ENCODE measurements at places on chromosomes 7 and 10.
A peak's percentile ranks its signal among the peaks of the same experiment; 100 is the strongest.

DNA sequence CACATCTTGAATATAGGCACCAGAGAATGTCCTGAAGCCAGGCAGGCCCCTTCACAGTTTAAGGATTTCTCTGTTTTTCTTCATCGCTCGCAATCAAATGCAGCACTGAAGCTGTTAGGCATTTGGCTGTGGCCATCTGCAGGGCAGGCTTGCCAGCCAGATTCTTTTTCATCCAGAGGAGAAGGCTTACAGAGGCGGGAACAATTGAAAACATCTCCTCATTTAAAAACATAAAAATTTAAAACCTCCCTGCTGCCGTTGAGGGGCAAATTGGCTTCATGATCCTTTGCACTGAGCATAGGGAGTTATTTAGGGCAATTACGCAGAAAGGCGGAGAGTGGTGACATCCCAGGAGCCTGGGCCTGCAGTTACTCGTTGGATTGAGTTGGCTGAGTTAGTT, 500.0 kb downstream of the TYW1 start:
- H3K4me1 ChIP-seq, result no peaks in the 10 kb centered on the region
- no peak overlapping the region for H3K4me3 ChIP-seq
- DNase-seq, result no peak

- no peak overlapping the region for H3K4me3 ChIP-seq
- no peak for DNase-seq
- no peaks in the 10 kb centered on the region for H3K4me1 ChIP-seq
Observed at GRCh38 chr10:374354-374753, 239.1 kb downstream of the ZMYND11 start.

- H3K27ac ChIP-seq, result no peak overlapping the region
- H3K36me3 ChIP-seq, result no peaks in the 10 kb centered on the region
- H3K27me3 ChIP-seq, result peaks cover 19% of the 10 kb centered on the region
- DNase-seq, result no peak
Observed at GRCh38 chr10:100697070-100697469, 48.3 kb upstream of the PAX2 start.

GRCh38 chr10:103661198-103661950, 167.9 kb downstream of the NEURL1 start:
- H3K27ac ChIP-seq, result peak overlapping the region; percentile 45
- H3K4me3 ChIP-seq, result peak overlapping the region; percentile 67
- DNase-seq, result peak; percentile 22
- peaks cover 10% of the 10 kb centered on the region for H3K4me1 ChIP-seq
- H3K36me3 ChIP-seq, result peaks cover 26% of the 10 kb centered on the region

GRCh38 chr7:26208040-26208439, 6.5 kb downstream of the CBX3 start:
- DNase-seq, result no peak
- H3K27ac ChIP-seq, result no peak overlapping the region
- peaks cover 78% of the 10 kb centered on the region for H3K36me3 ChIP-seq
- H3K4me3 ChIP-seq, result no peak overlapping the region
- H3K4me1 ChIP-seq, result peaks cover 44% of the 10 kb centered on the region

- H3K27ac ChIP-seq, result no peak overlapping the region
- DNase-seq, result no peak
- H3K4me3 ChIP-seq, result no peak overlapping the region
Observed at GRCh38 chr10:88291289-88292184, 291.6 kb downstream of the RNLS start.

GRCh38 chr10:35739998-35740397, 97.9 kb upstream of the FZD8 start:
- H3K4me3 ChIP-seq, result no peak overlapping the region
- H3K36me3 ChIP-seq, result no peaks in the 10 kb centered on the region
- H3K27me3 ChIP-seq, result no peaks in the 10 kb centered on the region
- DNase-seq, result no peak
- no peaks in the 10 kb centered on the region for H3K4me1 ChIP-seq

DNA sequence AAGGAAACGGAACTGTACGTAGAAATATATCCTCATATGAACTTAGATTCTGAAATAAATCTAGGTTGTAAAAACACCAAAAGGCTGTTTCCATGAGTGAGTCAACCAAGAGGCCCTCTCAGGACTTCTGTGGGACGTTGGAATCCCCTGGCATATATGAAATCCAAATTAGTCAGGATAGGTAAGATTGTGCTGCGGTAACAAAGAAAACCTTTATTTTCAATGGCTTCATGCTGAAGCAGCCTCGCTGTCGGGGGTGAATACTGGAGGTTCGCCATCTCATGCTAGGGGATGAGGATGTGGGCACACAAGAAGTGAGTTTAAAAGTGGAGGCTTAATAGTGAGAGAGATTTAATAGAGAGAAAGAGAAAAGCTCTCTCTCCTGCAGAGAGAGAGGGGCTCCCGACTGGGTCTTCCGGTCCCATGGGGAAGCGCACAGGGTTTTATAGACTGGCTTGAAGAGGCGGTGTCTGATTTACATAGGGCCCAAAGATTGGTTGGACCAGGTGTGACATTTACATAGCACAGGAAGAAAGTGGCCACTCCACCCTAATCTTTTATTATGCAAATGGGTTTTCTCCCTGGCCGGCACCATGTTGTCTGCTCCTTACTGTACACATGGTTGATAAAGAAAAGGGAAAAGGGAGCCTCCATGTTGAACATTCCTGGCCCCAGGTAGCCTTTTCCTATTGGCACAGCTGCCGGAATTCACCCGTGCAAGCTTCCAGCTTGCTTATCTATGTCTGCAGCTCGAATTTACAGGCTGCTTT, 52.3 kb upstream of the SEPHS1 start:
- no peak overlapping the region for H3K27ac ChIP-seq
- no peaks in the 10 kb centered on the region for H3K36me3 ChIP-seq
- H3K4me1 ChIP-seq, result no peaks in the 10 kb centered on the region
- no peak for DNase-seq
- no peak overlapping the region for H3K4me3 ChIP-seq

- peaks cover 2% of the 10 kb centered on the region for H3K36me3 ChIP-seq
- peak overlapping the region; percentile 49 for H3K27ac ChIP-seq
- H3K27me3 ChIP-seq, result peaks cover 63% of the 10 kb centered on the region
- no peak for DNase-seq
Observed at GRCh38 chr10:129962031-129962871, 1.8 kb downstream of the EBF3 start.

GRCh38 chr7:158657189-158657746, 47.3 kb downstream of the NCAPG2 start:
- DNase-seq, result no peak
- H3K36me3 ChIP-seq, result peaks cover 53% of the 10 kb centered on the region
- no peaks in the 10 kb centered on the region for H3K27me3 ChIP-seq
- peak overlapping the region; percentile 43 for H3K4me3 ChIP-seq
- peaks cover 19% of the 10 kb centered on the region for H3K4me1 ChIP-seq
- peak overlapping the region; percentile 73 for H3K27ac ChIP-seq

DNA sequence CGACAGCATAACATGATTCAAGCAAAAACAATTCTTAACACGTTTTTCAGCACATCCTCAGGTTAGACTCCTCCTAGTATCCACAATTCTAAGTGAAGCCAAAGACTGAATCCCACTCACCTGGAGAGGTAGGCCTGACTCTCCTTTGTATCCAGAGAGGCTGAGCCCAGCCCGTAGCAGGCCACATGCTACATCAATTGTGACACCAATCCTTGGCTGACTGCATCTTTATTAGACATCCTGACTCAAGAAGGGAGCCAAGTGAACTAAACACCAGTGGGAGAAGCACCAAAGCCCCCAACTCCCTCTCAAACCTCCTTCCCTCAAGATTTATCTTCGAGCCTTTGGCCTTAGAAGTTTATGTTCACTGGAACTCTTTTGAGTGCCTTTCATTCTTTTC, 125.5 kb upstream of the PDLIM1 start:
- H3K36me3 ChIP-seq, result no peaks in the 10 kb centered on the region
- H3K4me1 ChIP-seq, result no peaks in the 10 kb centered on the region
- no peak overlapping the region for H3K27ac ChIP-seq
- H3K4me3 ChIP-seq, result no peak overlapping the region
- no peak for DNase-seq

DNA sequence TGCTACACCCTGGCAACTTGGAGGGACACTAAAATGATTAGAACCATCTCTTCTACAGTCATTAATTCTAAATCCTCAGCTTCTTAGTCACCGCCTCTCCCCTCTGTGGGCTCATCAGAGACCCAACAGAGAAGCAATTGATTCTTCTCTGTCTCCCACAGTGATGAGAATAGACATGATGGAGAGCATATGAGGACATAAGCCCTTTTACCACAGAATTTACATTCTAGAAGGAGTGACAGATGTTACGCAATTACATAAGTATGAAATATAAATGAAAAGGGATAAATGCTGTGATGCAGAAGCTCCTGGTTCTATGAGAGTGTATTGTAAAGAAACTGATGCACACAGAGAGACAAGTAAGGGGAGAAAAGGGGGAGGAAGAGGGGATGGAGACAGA, 18.1 kb upstream of the ABCB5 start:
- no peaks in the 10 kb centered on the region for H3K4me1 ChIP-seq
- no peaks in the 10 kb centered on the region for H3K27me3 ChIP-seq
- no peaks in the 10 kb centered on the region for H3K36me3 ChIP-seq
- no peak for DNase-seq
- H3K27ac ChIP-seq, result no peak overlapping the region
